ENCODE measurements at places on chromosomes 5 and 9.

GRCh38 chr5:39203275-39203922, 16.0 kb downstream of the FYB1 start:
- no peak for DNase-seq

GRCh38 chr5:1745796-1746370, 53.8 kb downstream of the MRPL36 start:
- no peak for DNase-seq

DNA sequence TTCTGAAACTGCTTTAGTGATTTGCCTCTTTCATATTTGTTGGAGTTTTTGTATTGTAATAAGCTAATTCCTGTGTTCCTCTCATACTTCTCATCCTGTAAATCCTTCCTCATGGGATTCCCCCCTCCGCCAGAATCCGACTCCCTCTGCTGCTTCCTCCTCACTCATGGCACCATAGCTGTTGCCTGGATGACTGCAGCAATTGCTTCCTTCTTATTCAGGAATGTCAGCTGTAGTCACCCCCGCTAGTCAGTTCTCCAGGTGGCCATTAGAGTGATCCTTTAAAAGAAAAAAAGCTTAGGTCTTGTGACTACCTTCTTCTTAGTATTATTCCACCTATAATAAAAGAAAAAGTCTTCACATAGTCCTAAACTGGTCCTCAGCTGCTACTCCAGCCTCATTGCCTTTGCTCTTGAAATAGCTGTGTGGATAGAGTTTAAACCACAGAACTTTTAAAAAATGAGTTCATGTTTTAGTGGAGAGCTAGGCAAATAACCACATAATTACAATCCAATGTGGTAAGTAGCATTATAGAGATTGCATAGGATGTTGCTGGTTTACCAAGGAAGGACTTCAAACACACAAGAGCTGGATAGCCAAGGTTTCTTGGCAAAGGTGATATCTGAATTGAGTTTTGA, 227.3 kb downstream of the KDM4C start:
- no peak for DNase-seq

DNA sequence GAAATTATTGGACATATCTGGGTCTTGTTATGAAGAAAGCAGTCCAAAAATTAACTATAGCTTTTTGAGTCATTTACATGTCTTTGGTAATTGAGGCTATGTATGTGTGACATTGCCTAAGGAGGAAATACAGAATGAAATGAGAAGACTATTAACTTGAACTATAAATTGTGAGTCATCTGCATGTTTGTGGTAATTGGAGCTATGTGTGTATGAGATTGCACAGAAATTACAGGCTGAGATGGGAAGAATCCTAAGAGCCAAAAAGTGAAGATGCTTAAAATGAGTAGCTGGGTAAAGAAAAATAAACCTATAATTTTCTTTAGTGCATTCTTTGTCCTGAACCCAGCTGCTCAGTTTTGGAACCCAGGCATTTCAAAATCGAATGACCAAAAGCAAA, 747.6 kb upstream of the EDIL3 start:
- DNase-seq, result no peak

GRCh38 chr5:160036243-160036642, 27.3 kb downstream of the TTC1 start:
- DNase-seq, result no peak

DNA sequence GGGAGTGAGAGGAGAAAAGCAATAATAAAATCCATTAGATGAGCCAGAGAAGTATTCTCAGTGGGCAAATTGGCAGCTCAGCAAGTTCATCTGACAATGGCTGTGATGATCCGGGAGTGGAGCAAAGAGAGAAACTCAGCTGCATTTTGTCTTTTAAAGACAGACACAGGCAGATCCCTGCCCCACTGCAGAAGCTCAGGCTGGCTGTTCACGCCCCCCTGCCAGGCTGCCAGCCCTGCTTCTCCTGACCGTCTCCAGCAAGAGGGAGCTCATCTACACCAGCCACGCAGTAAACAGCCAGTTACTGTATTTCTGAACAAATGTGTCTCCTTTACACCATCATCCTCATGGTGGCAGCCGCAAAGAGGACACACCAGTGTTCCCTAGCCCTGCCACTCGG, 114.3 kb upstream of the SARDH start:
- DNase-seq, result no peak

GRCh38 chr9:7316166-7316795, 483.3 kb downstream of the DMAC1 start:
- DNase-seq, result no peak

- DNase-seq, result no peak
Observed at GRCh38 chr5:107871023-107871422, 200.3 kb upstream of the EFNA5 start.

- no peak for DNase-seq
Observed at GRCh38 chr5:96333391-96333790, 99.7 kb downstream of the PCSK1 start.

DNA sequence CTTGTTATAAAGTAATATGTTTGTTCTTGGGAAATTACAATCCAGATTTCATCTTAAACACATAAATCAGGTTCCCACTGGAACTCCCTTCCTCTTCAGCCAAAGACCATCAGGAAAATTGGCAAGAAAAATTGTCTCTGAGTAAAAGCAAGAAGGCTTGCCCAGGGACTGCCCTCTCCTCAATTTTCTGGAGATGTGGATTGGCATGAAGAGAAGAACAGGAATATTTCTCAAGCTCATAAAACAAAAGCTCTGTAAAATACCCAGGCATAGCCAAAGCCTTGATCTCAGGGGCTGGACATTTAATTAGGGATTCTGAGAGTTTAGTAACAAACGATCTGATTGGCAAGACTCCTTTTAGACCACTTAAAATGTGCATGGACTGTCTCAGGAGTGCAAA, 223.4 kb downstream of the ZNF608 start:
- DNase-seq, result no peak

DNA sequence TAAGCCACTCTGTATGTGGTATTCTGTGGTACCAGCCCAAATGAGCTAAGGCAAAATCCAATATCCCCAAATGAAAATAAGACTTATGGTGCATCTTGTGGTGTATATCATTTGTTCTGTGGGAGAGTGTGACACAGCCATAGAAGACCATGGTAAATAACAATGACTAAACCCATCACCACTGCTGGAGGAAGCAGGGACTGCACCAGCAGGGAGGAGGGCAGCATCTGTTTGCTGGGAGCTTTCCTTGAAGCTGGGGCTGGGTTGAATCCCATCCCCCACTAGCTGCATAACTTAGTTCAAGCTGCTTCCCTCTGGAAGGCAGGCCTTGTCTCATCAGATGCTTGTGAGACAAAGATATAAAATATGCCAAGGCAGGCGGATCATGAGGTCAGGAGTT, 14.2 kb downstream of the GADD45G start:
- no peak for DNase-seq

DNA sequence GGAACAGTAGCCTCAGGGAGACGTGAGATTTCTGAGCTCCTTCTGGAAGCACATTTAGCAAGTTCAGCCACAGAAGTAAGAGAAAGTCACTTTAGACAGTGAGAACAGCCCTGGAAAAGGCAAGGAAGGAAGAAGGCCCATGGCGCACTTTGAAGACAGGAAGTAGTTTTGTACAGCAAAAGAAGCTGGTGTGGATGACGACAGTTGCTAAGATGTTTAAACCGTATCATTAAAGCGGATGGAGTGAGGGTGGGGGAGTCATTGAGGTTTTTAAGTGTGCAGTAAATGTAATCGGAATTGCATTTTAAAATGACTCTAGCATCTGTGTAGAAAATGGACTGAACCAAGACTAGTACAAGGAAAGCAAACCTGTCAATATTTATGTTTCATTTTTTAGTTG, 15.3 kb upstream of the TRPM3 start:
- no peak for DNase-seq

DNA sequence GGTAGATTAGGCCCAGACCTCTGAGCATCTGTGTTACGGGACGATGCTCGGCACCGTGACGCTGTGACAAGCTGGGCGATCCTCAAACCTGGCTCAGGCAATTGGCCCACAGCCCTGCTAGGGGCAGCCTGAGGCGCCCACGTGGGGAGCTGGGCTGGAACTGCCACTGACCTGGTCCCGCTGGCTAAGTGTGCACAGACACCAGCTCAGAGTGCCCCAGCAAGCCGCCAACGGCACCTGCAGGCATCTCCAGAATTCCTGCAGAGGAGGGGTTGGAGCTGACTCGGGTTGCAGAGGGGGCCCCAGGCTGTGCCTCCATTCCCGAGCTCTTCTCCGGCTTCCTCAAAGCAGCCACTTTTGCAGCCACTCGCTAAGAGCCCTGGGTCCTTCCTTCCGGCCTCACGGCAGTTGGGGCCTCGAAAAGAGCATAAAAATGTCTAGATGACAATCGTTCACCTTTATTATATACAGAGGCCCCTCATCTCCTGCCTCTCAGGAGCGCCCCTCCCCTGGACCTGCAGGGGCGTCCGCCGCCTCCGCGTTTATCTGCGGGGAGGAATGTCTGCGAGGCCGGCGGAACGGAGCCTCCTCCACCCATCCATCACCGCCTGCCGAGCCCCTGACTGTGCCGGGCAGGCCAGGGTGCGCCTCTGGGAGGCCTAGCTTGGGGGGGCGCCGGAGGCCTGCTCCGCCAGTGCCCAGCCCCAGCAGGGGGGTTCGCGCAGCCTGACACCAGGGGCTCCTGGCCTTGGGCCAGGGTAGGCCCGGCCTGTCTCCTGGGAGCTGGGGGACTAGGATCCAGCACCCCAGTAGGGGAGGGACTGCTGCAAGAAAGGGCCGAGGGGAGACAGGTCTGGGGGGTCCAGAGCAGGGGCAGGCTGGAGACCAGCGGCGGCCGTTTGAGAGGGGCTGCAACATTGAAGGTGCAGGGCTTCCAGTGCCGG, 144.9 kb downstream of the BARX1 start:
- DNase-seq, result no peak

DNA sequence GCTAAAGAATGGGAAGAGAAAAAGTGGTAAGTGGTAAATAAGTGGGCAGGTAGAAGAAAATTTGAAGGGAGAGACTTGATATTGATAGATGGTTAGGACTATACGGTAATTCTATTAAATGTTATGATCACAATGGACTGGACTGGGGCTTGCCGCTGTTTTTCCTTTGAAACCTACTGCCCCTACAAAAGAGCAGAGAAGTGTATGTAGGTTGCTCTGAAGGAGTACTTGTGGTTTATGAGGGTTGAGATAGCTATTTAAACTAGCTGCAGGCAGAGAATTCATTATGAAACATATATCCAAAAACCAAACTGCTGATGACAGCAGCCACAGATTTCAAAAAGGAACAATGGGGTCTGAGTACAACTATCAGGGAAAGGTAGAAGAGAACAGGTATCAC, 16.8 kb upstream of the HK3 start:
- no peak for DNase-seq

DNA sequence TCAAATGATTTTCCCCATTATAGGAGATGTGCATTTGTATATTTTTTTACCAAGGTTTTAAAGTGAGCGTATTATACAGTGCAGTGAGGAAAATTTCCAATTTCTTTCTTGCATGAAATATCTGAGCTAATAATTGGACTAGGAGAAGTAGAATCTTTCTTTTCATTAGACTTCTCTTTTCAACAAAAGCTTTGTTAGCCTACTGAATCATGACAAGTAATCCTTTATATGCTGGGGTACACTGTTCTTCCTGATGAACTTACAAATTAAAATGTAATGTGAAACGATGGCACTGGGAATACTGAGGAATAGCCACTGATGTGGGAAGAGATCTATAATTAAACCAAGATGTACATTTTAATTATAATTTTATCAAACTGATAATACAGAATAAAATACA, 829.6 kb downstream of the PTPRD start:
- no peak for DNase-seq

- no peak for DNase-seq
Observed at GRCh38 chr5:1809416-1810035, 8.3 kb downstream of the NDUFS6 start.

GRCh38 chr5:21152611-21153010, 1164.6 kb upstream of the CDH18 start:
- no peak for DNase-seq

- no peak for DNase-seq
Observed at GRCh38 chr9:126448865-126449577, 122.4 kb downstream of the MVB12B start.

GRCh38 chr5:179113143-179113530, 53.0 kb downstream of the ZNF354C start:
- no peak for DNase-seq

- no peak for DNase-seq
Observed at GRCh38 chr5:141945511-141946051, 12.4 kb downstream of the PCDH12 start.

GRCh38 chr5:106521701-106522100, 1149.0 kb downstream of the EFNA5 start:
- DNase-seq, result no peak

- no peak for DNase-seq
Observed at GRCh38 chr5:131005963-131006684, 158.9 kb downstream of the HINT1 start.

GRCh38 chr5:91266184-91266705, 116.9 kb downstream of the ARRDC3 start:
- no peak for DNase-seq

DNA sequence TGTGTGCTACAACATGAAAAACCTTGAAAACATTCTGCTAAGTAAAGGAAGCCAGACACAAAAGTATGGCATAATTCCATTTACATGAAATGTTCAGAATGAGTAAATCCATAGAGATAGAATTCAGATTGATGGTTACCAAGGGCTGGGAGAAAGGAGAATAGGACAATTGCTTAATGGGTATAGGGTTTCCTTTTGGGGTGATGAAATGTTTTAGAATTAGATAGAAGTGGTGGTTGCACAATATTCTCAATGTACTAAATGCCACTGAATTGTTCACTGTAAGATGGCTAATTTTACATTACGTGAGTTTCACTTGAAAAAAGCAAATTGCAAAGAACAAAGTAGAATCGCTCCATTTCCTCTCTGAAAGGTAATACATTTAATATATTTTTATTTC, 43.0 kb upstream of the GAS1 start:
- DNase-seq, result no peak

- DNase-seq, result no peak
Observed at GRCh38 chr5:9617221-9617620, 12.9 kb downstream of the TAS2R1 start.

GRCh38 chr5:136285096-136285855, 80.1 kb downstream of the TRPC7 start:
- DNase-seq, result no peak

GRCh38 chr5:134114886-134115805, 665 bp downstream of the TCF7 start:
- peak; percentile 74 for DNase-seq

- no peak for DNase-seq
Observed at GRCh38 chr9:111237447-111237846, 92.6 kb downstream of the OR2K2 start.

DNA sequence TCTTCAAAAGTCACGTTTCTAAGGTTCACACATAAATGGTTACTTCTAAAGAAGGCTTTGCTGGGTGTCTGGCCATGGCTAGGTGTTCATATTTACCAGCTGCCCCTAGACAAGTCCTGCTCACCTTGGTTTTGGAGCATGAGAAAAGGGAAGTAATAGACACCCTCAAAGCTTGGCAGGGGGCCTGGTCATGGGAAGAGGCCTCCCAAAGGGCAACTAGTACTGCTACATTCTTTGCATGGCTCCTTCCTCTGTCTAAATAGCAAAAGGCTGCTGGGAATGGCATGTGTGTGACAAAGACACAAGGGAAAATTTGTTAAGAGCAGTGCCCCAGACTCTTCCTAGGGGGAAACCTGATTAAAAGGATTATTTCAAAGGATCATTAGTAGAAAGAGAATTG, 93.4 kb downstream of the NRG2 start:
- no peak for DNase-seq

- no peak for DNase-seq
Observed at GRCh38 chr9:125536167-125536772, 170.7 kb downstream of the MAPKAP1 start.

GRCh38 chr5:1948663-1949191, 66.0 kb upstream of the IRX4 start:
- no peak for DNase-seq
